ENCODE measurements at places on chromosomes 13 and 19.

- DNase-seq = no peak
Measured at GRCh38 chr13:48866249-48866648, 109.5 kb upstream of the FNDC3A start.

DNA sequence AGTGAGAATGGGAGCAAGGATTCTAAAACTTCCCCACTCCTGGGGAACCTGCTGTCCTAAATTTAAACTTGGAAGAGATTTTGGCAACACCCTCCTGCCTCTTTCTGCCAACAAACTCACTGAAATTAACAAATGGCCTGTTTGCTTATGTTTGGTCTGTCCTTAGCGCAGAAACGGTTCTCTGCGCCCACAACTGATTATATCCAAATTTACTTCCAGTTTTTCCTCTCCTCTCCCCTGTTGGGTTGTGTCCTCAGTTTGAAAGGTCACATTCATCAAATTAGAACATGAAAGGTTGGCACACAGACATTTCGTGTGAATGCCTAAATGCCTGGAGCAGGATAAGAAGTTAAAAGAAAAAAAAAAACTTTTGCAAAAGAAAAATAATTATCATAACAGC, 56.4 kb upstream of the MRI1 start:
- DNase-seq = no peak

GRCh38 chr19:8050274-8051096, 2.1 kb upstream of the CCL25 start:
- DNase-seq = peak; percentile 84

DNA sequence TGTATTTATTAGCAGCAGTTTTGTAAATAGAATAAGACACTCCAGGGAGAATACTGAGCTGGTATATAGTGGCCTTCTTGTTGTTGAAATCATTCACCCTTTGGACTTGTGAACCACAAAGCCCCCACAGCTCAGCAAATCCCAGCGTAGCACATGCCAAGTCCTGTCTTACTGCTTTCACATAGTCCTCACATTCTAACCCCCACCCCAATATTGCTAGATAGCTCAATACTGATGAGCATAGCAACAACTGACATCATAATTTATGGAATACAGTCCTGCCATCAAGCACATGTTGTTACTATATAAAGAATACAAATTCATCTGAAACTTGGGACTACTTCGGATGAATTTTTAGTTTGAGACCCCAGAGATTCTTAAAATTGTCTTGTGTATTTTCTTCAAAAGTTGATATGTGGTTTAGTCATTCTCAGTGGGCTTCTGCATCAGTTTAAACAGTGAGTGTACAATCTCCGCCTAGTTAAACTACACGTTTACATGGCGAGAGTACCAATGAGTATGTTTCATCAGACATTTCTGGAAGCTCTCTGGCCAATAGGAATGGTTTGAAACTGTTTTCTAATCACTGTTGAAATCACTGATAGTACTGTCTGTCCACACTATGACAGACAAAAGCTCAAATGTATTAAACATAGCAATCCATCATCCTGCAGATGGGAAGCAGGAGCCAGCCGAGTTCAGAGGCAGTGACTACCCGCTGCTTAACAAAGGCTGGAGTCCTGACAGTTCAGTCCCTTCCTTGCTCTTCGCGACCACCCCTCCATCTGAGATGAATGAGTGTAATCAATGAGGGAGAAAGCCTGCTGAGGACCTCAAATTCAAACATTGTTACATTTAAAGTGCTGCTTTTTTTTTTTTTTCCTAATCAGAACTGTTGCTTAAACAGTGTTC, 15.2 kb downstream of the DACH1 start:
- no peak for DNase-seq

GRCh38 chr19:7852851-7853769, 21.1 kb downstream of the PRR36 start:
- peak; percentile 67 for DNase-seq
